ENCODE measurements at places on chromosomes 4 and X. TPM values are rescaled to one million over a fixed set of nuclear protein-coding genes. Genes with fewer than 3 reads are reported as not detected.

The ENPEP gene
- polyA plus RNA-seq, result 150 TPM

The NUDT11 gene
- polyA plus RNA-seq, result 15.4 TPM

The GALNTL6 gene
- 1.3 TPM for polyA plus RNA-seq

DNA sequence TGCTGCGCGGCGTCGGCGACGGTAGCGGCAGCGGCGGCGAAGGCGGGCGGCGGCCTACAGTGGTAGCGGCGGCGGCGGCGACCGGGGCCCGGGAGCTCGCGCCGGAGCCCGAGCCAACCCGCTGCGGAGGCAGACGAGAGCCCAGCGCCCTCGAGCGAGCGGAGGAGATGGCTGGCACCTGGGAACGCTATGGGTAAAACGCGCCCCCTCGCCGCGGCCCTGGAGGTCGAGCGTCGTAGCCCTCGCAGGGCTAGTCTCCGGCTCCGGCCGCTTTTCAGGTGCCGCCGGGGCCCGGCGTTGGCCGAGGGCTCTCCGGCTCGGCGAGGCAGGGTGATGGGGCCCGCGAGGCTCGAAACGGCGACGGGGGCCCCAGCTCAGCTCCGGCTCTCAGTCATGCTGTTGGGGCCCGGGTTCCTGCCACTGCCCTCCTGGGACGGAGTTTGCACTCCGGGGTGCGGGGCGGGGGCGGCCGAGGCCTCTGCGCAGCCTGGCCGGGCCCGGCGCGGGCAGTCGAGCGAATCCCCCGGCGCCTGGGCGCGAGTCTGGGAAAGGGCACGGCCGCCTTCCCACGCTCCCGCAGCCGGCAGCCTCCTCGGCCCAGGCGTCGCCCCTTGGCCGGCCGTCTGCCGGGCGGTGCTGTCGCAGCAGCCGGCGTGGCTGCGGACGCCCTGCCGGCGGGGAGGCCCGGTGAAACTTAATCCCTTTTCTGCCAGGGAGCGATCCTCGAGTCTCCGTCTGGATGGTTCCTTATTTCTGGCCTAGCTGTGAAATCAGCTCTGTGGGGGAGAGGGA, 768 bp downstream of the MID2 start:
- peak; percentile 21 for DNase-seq

DNA sequence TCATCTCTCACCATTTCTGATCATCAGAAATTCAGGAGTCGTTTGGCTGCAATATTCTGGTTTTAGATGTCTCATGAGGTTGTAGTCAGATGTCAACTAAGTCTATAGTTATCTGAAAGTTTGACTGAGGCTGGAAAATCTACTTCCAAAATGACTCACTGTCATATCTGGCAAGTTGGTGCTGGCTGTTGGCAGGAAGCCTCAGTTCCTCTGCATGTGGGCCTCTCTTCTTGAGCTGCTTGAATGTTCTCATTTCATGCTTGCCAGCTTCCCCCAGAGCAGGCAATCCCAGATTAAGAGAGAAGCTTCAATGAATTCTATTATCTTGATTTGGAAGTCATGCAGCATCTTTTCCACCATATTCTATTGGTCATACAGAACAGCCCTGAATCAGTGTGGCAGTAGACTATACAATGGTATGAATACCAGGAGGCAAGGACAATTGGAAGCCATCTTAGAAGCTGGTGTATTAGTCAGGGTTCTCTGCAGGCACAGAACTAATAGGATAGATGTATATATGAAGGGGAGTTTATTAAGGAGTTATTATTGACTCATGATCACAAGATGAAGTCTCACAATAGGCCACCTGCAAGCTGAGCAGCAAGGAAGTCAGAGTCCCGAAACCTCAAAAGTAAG, 46.8 kb upstream of the ELF2 start:
- no peak for DNase-seq

The LUZP4 gene
- polyA plus RNA-seq, result not detected

- no peak for DNase-seq
Observed at GRCh38 chrX:19855700-19856381, 31.6 kb downstream of the SH3KBP1 start.

DNA sequence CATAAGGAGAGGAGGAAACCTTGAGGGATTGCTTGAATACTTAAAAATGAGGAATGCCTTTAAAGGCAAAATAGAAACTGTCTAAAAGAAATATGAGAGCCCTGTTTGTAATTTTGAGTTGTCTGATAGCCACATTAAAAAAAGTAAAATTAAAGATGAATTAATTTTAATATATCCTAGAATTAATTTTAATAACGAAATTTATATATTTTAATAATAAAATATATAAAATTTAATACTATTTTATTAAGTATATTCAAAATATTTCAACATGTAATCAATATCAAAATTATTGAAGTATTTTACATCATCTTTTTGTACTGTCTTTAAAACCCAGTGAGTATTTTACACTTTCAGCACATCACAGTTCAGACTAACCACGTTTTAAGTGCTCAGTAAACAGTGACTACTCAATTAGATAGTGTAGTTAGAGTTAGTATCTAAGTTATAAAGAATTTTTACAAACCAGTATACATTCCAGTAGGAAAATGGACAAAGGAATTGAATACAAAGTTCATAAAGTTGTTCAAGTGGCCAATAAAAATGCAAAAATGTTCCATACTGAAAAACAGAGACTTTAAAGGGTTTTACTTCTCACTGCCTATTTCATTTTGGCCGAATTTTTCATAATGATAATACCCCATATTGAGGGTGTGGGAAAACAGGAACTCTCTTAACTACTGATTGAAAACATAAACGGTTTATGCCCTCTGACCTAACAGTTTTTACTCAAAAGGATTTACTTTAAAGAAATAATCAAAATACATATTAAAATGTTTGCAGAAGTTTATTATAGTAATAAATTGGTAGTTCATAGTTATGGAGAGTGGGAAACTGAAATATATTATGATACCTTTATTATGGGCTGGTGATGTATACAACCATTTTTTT, 2.9 kb downstream of the SLC30A9 start:
- no peak for DNase-seq

The HCCS gene
- polyA plus RNA-seq, result 27.0 TPM

DNA sequence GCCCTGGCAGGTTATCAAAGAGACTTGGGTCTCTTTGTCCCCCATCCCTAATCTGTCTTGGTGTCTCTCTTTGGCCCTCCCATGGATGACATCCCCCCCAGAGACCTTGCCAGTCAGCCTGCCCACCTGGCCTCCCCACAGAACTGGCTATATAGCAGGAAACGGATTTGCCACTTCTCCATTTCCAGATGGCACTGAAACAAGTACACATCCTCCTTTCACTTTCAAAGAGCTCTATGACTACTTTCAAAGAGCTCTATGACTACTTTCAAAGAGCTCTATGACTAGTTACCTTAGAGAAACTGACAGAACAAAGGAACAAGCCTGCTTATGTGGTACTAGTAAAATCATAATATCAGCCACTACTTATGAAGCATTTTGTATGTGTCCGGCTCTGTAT, 175.3 kb downstream of the MAML3 start:
- no peak for DNase-seq

DNA sequence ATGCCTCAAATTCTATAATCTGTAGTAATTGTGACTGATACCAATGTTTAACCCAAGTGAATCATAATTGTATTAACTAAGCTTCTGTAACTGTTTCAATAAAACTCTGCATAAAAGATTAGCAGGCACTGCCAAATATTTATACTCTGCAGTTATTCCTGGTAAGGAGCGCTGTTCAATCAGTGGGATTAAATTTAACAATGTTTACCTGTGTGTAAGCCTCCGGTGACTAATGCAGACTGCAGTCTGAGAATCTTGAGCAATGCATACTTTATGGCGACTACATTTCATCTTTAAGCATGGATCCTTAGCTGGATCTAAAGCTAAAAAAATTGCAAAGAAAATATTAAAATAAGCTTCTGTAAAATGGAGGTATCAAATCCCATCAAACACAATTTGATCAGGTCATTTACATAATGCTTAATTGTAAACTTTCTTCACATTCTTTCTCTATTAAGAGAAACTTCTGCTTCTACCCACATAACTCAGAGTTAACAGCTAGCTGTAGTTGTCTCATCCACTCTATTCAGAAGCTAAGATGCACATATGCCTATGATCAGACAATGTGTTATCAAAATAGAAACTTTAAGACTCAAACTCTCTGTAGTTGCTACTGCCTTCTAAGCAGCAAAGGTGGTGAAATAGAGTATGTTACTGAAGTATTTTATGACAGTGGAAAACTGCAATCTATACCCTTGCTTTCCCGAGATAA, 234.0 kb downstream of the SPOCK3 start:
- DNase-seq, result no peak

GRCh38 chr4:150679765-150680343, 97.9 kb downstream of the MAB21L2 start:
- DNase-seq, result no peak

DNA sequence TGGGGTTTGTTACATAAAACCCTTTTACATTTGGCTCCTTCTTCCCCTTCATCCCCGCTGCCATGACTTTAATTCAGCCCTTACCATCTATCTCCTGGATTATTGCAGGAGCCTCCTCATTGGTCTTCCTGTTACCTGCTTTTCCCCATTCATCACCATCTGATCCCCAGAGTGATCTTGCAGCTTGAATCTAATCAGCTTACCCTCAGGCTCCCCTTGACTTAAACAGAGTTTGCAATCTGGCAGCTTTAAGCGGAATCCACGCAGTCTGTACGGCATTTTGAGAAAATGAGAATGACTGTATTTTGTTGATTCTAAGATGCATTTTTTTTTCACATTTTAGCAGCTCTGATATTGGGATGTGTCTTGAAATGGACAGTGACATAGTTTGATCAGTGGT, 14.9 kb upstream of the PPEF1 start:
- DNase-seq, result no peak

The OCIAD2 gene
- 176 TPM for polyA plus RNA-seq

The SPATA4 gene
- polyA plus RNA-seq, result 1.6 TPM

The SH3BP2 gene
- 20.8 TPM for polyA plus RNA-seq

- peak; percentile 38 for DNase-seq
Observed at GRCh38 chr4:176792326-176793059, at the start of gene VEGFC. TSS of gene VEGFC (minus strand) at chr4:176792922. CDS start at chr4:176792311, 611 bp downstream.

The PUDP gene
- polyA plus RNA-seq, result 18.4 TPM

The NUDT6 gene
- 23.5 TPM for polyA plus RNA-seq

The EGFL6 gene
- polyA plus RNA-seq, result 19.1 TPM

The SLC16A2 gene
- polyA plus RNA-seq, result 34.0 TPM

The KLB gene
- 0.25 TPM for polyA plus RNA-seq

DNA sequence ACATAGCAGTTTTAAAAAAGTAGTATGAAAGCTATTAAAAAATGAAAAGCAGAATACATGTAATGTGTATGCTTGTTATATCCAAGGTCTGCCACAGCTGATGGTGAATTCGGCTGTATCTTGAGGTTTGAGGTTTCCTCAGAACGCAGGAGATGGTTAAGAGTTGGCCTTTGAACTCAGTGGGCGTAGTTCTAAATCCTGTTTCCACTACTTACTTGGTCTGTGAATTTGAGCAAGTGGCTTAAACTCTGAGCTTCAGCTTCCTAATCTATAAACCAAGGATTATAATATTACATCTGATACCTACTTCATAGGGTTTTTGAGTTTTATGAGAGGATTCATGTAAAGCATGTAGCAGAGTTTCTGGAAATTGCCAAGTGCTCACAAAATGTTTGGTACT, 125.2 kb downstream of the STIM2 start:
- no peak for DNase-seq

- no peak for DNase-seq
Observed at GRCh38 chrX:18886005-18886343, 97.9 kb downstream of the PHKA2 start.

DNA sequence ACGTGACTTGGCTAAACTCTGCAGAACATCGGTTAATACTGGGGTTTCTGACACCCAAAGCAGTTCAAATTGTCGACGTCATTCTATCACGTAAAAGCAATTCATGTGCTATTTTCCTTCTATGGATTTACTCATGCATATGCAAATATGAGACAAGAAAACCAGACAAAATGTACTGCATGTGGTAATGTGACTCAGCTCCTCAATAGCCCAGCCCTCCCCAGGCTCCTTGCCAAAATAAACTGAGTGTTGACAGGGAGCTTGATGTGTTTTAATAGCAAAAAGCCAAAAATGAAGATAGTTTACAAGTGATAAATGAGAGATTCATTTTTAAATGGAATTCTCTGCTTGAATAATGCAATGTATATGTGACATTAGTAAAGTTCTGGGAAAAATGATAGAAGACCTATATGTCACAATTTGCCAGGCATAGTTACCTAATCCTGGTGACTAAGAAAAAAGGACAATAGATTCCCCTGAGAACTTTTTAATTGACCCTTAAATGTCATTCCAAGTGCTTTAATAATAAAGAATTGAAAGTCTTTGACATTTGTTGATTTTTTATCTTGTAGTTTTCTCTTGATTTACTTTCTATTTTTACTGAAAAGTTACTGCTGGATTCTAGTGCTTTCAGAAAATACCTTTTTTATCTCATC, 1700.6 kb upstream of the TENM3 start:
- DNase-seq, result no peak

- DNase-seq, result no peak
Observed at GRCh38 chrX:153226344-153227185, 47.5 kb downstream of the MAGEA1 start.

DNA sequence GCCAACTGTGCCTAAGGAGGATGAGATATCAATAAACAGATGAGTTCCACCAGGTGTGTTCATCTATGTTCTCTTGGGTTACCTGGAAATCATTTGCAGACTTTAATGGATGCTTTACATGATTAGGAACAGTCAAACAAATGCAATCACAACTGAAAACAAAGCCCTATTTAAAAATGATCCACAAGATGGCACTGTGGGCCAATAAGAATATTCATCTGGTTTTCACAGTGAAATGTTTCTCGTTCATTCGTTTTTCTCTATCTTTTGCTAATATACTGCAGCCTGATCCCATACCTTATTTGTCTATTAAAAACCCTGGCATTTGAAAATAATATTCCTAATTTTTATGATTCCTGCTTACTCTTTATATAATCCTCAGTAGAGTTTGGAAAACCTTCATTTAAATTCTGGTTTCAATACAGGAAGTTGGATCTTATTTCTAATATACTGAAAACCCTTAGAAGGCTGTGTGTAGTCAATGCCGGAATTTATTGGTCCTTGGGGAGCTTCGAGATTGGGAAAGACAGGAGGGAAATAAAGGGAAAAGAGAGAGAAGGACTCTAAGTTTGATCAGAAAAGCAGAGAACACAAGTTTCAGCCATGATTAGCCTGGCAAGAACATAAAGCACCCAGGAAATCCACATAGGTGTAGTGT, 63.8 kb upstream of the TAPT1 start:
- DNase-seq, result peak; percentile 57

DNA sequence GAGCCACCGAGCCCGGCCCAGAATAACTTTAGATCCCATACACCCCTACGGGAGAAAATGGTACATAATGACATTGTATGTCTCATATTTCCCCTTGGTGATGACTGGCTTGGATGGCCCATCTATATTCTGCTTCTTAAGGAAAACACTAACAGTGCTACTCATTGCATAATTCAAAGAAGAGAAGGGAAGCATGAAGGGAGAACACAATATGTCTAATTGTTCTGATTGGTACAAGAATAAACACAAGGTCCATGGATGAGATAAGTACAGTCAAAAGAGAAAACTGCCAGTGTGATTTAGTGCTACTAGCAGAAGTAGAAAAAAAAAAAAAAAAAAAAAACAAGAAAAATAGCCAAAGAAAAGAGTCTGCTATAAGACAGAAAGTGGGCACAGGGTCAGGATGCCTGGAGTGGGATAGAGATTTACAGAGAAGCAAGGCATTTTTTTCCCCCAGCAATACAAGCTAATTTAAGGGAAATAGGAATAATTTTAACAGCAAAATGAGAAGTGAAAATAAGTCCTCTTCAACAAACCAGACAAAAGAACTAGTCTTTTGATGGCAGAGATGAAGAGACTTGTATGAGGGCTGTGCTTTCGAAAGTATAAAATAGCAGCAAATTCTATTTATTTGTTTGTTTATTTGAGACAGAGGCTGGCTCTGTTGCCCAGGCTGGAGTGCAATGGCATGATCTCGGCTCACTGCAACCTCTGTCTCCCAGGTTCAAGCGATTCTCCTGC, 96.5 kb upstream of the MAP3K15 start:
- DNase-seq, result no peak

- DNase-seq, result no peak
Observed at GRCh38 chrX:138034136-138034535, 468.2 kb downstream of the ZIC3 start.

Data from left renal cortex interstitium (tissue), 4 donors.